ENCODE measurements at places on chromosomes 1 and 21.
A peak's percentile ranks its signal among the peaks of the same experiment; 100 is the strongest.

DNA sequence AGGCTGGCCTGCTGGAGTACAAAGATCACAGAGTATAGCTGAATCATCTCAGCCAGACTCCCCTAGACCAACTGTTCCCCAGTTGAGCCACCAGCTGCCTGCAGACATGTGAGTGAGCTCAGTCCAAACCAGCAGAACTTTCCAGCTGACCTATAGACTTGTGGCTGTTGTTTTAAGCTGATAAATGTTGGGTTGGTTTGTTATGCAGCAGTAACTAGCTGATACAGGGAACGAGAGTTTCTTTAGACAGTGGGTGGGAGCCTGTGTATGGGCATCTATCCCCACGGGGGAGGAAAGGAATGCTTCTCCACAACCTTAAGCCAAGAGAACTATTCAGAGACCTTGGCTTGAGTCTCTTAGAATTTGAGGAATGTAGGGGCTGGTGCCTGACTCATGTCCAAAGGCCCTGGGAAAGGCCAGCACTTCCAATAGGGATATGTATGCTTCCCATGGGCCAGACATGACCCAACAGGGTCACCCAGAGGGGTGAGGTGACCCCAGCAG is 30.1 kb downstream of the SLC1A7 start:
- DNase-seq: no peak

GRCh38 chr1:25360596-25361581 is 22.8 kb downstream of the TMEM50A start:
- no peak for DNase-seq

- DNase-seq: peak; percentile 17
Measured at GRCh38 chr1:112956544-112957132, 642 bp upstream of the SLC16A1 start.

DNA sequence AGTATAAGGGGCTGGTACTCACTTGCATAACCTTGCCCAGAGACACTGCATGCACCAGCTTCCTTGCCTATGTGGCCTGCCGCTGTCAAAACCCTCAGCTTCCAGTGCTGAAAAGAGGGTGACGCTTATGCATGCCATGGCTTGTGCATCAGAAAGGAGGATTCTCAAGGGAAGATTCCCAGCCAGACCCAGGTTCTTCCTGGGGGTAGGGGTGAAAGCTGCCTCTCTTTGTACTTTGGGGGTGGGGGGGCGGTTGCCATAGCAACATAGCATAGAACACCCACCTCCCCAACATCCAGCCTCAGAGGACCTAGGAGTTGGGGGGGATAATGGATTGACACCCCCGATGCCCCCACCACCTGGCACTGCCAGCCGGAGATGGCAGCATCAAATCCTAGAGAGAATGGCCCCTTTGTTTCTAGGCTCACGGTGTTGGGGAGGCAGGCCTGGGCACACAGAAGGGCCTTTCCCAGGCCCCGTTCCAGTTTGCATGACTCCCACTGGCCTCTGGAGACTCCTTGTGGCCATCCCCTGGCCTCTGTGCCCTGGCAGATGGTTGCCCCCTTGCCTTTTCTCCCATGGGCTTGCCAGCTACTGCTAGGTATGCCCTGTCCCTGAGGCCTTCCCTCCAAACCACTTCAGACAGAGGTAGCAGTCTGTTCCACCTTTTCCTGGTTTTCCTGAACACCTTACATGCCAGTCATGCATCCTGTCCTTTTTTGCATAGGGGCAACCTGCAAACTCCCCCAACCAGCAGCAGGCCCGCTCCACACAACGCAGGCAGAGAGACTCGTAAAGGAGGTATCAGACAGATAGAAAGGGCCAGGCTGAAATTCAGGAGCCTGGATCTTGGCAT is 44.6 kb downstream of the RHBG start:
- no peak for DNase-seq

DNA sequence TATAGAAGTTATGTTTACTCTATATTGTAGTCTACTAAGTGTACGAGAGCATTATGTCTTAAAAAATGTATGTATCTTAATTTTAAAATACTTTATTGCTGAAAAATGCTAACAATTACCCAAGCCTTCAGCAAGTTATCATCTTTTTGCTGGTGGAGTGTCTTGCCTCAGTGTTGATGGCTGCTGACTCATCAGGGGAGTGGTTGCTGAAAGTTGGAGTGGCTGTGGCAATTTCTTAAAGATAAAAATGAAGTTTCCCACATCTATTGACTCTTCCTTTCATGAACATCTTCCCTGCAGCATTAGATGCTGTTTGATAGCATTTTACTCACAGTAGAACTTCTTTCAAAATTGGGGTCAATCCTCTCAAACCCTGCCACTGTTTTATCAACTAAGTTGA is 95.8 kb downstream of the CDC7 start:
- peak; percentile 20 for DNase-seq

DNA sequence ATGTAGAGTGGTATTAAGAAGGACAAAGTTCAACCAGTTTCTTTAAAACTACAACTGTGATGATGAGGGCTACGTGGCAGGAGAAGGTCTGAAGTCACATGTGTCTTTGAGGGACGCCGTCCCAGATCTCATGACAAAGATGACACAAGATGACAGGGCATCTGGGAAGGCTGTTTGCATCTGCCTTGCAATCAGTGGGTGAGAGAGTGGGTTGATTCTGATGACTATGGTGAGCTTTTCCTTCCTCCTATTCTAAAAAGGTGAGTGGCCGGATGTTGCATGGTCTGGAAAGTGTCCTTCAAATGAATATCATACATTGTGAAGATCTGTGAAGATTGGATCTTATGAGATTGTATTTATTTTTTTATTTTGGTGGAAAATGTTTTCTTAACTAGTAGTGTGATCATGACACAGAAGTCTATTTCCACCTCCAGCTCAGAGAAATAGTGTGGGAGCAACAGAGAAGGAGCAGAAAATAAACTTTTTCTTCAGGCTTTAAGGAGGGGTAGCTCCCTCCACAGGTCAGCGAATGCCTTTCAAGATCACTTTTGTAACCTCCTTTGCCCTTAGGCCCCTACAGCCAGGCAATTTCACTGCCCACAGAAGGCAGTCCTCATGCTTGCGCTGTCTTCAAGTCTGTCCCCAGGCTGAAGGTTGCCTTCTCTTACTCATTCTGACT is 76.0 kb upstream of the ATF3 start:
- DNase-seq: no peak

DNA sequence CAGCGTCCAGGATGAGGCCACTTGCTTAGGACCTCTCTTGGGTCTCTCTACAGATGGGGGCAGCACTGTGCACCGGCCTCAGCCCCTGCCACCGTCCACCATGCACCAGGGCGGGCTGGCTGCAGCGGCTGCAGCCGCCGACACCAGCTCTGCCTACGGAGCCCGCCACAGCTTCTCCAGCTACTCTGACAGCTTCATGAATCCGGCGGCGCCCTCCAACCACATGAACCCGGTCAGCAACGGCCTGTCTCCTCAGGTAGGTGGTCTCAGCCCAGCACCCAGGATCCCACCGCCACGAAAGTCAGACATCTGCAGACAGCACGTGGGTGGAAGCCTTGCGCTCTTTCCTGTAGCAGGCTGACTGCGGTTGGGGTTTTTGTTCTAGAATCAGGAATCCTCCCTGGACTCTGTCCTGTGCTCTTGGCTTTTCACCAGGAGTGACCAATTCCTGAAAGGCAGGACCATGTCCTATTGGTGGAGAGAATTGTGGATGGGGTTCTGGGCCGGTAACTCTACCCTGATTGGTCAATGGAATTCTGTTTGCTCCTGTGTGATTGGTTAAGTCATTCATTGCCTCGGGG is 72.5 kb downstream of the PAX7 start:
- DNase-seq: no peak

GRCh38 chr1:25055961-25056360 is 125.9 kb upstream of the RUNX3 start:
- DNase-seq: no peak

DNA sequence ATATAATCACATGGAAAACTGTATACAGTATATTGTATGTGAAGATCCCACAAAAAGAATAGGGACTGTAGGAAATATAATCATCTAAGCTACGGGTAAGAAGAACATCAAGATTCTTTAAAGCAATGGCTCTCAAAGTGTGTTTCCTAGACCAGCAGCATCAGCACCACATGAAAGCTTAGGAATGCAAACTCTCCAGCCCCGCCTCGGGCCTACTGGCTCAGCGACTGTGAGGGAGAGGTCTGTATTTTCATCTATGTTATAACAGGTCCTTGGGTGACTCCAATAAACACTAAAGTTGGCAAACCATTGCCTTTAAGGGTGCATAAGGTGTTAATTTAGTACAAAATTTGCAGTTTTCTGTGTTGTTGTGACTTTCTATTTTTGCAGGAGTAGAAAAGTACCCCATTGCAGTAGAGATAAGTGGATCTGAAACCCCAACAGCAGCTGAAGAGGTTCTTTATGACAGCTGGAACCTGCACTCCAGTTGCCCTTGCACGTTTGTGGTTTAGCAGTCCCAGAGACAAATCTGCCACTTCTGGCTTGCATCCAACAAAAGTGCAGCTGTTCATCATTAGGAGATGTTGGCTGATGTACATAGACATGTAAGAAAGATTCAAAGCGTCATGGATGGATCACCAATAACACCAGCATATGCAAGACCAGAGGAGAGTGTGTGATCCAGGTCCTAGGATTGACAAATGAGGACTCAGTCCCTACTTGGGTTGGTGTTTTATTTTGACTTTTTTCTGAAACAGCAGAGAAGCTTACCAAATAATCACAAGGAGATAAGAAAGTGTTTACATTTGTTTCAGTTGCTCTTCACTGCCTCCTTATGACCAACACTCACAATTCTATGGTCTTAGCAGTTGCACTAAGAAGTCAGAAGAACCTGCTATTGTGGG is 15.9 kb upstream of the IFNAR1 start:
- DNase-seq: peak; percentile 34

DNA sequence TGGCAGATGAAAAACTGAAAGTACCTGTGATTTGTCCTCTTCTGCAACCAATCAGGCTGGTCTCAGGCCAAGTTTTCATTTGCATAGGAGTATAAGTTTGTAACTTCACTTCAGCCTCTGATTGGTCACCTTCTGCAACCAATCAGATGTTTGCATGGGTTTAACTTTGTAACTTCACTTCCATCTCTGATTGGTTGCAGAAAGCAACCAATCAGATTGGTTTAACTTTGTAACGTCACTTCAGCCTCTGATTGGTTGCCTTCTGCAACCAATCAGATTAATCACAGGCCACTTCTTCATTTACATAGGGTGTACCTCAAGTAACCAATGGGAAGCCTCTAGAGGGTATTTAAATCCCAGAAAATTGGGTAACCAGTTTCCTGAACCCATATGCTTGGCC is 18.9 kb upstream of the TUT4 start:
- DNase-seq: no peak

GRCh38 chr1:235858766-235859165 is 7.9 kb downstream of the LYST start:
- no peak for DNase-seq

GRCh38 chr1:90726425-90726985 is 9.4 kb upstream of the BARHL2 start:
- DNase-seq: no peak

- DNase-seq: no peak
Measured at GRCh38 chr1:225670806-225671733, 18.1 kb upstream of the ENAH start.

DNA sequence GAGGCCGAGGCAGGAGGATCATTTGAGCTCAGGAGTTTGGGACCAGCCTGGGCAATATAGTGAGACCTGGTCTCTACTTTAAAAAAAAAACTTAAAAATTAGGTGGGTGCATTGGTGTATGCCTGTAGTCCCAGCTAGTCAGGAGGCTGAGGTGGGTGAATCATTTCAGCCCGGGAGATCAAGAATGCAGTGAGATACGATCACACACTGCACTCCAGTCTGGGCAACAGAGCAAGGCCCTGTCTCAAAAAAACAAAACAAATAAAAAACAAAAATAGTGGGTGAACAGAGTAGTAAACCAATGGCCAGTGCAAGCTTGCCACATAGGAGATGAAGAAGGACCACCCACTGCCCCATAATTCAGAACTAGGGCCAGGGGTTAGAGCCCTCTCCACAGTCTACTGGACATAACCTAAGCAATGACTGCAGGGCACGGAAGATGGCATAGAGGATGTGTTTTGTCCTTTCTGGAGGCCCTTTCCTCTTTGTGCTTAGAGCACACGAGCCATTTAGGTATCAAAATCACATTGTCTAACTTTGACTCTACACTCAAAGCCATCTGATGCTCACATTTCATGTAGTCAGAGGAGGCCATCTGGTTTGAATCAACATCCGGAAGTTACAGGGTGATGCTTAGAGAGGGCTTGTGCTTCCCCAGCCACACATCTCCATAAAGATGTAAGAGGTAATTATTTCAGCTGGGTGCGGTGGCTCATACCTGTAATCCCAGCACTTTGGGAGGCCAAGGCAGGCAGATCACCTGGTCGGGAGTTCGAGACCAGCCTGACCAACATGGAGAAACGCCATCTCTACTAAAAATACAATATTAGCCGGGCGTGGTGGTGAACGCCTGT is 12.6 kb downstream of the CD2 start:
- peak; percentile 81 for DNase-seq

DNA sequence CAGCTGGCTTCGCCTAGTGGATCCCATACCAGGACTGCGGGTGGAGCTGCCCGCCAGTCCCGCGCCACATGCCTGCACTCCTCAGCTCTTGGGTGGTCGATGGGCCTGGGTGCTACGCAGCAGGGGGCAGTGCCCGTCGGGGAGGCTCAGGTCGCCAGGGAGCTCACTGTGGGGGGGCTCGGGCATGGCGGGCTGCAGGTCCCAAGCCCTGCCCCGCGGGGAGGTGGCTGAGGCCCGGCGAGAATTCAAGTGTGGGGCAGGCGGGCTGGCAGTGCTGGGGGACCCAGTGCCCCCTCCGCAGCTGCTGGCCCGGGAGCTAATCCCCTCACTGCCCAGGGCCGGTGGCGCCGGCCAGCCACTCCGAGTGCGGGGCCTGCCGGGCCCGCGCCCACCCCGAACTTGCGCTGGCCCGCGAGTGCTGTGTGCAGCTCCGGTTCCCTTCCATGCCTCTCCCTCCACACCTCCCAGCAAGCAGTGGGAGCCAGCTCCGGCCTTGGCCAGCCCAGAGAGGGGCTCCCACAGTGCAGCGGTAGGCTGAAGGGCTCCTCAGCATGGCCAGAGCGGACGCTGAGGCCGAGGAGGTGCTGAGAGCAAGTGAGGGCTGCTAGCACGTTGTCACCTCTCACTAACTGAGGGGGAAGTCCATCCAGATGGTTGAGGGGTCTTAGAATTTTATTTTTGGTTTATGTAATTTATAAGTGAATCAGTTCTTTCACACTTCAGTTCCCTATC is 85.2 kb upstream of the HMCN1 start:
- no peak for DNase-seq

DNA sequence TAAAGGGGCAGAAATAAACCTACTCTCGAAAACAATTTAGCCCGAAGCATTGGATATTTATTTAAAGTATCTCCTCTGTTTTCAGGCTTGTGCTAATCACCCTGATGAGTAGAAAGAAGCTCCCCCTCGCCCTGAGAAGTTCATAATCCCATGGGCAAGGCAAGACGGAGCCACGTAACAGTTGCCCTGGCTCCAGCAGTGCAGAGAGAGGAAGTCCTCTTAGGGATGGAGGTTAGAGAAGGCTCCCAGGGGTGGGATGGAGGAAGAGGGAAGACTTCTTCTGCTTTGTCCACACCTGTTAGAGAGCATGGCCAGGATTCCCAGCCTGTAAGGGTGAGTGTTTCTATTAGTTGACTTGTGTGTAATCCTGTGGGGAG is 3.4 kb upstream of the GPR25 start:
- no peak for DNase-seq

Data from CD4-positive, alpha-beta T cell treated with Interleukin-4 for 4 hours (primary cell).